Fibroblast of skin of scalp (primary cell): ENCODE measurements at places on chromosomes 3 and 15.
A peak's percentile ranks its signal among the peaks of the same experiment; 100 is the strongest.

DNA sequence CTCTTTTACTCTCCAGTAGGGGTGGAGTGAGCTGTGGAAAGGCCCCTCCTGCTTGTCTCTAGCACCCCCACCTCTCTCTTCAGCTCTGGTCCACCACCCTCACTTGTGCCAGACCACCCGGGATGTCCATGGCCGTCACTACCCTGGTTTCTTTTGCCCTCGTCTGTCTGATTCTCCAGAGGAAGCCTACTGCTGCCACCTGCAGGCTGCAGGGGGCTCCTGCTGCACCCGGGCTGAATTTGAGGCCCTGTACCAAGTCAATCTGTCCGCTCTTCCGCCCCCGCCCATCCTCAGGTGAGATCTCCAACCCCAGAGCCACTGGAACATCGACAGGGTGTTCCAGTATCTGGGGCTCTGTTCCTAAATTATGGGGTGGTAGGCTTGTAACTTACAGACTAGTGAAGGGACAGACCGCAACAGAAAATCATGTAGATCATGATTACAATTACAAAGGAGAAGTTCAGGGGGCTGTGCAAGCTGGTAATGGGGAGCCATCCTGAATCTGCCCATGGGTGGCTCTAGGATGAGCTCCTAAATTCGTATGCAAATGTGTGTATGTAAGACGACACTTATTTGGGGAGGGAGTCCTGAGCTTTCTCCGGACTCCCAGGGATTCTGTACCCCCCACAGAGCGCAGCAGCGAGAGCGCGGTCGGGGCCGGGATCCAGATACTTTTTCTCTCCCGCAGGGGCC, 683 bp upstream of the UNC45A start:
- DNase-seq: peak; percentile 81

- no peak for DNase-seq
Observed at GRCh38 chr3:159030886-159031679, 229.2 kb downstream of the MFSD1 start.

GRCh38 chr3:57675530-57675929, 17.3 kb downstream of the DENND6A start:
- no peak for DNase-seq

DNA sequence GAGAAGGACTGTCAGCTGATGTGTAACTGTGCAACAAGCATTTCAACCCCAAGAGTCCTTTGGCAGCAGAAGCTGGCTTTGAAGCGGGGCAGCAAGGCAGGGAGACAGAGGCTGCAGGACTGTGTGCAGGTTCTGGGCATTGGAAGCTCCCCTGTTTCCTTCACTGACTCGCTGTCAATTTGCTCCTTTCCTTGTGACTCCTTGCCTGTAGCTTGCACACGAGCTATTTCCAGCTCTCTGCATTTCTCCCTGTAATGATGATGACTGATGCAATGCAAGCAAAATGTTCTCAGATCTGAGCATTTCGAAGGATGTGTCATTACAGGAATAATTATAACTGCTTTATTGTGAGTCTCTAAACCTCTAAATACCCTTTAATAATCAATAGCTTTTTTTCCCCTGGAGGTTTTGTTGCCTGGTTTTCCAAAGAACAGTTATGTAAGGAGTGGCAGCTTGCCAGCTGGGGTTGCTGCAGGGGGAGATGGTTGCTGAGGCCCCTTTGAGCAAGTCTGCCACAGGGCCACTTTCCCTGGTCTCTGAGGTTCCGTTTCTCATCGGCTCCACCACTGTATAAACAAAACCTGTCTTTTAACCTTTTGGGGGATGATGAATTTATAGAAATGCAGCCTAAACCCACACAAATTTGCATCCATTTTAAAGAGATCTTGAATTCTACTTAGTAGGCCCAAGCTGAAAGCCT, 2.8 kb downstream of the APOD start:
- DNase-seq: peak; percentile 62

- DNase-seq: no peak
Observed at GRCh38 chr3:44961888-44962287, 14.1 kb downstream of the ZDHHC3 start.

DNA sequence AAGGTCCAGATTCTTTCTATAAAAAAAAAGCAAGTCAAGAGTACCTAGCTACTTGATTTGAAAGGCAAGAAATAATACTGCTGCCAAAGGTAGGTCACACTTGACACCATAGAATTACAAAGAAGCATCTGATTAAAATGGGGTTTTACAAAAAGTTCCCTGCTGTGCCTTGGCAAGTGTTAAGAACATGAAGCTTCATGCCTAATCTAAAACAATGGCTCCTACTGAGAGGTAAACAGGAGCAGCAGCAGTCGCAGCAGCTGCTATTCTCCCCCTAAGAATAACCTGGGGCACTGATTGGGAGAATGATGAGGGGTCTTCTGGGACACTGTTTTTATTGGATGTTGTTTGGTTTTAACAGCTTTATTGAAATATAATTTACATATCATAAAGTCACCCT, 14.1 kb downstream of the UBP1 start:
- no peak for DNase-seq

GRCh38 chr3:46575577-46576222, 9.6 kb upstream of the LRRC2 start:
- DNase-seq: no peak

DNA sequence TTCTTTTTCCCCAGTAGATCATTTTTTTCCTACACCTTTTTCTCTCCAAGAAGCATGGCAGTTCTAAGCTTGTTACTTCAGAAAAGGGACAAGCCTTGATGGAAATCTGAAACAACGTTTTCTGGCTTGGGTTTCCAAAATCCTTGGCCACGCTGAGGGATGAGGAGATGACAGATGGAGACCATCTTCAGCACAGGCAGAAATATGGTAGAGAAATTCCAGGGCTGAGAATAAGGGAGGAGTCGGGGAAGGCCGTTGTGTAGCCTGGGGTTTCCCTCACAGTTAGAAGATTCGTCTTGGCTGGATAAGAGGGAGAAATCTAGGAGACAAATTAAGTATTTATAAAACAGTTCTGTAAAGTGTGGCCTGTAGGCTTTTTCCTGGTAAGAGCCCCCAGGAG, 33.9 kb upstream of the STT3B start:
- DNase-seq: no peak

GRCh38 chr3:64827431-64827830, 139.6 kb upstream of the ADAMTS9 start:
- no peak for DNase-seq

DNA sequence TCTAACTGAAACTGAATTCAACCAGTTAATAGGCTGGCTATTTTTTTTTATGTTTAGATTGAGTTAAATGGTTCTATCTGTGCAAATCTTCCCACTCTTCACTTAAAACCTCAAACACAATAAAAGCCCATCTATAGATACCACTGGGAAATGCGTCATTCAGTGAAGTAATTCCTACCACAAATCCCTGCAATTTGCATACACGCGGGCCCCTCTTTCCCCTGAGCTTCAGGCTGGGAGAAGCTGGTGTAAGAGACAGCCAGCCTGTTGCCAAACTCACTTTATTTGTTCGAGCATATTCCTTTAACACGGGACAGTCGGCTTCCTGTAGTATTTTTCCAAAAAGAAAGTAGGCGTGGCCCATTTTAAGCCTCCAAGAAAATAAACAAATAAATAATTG, 26.0 kb upstream of the MCTP2 start:
- peak; percentile 71 for DNase-seq

- DNase-seq: no peak
Observed at GRCh38 chr3:72163809-72164634, 379.1 kb upstream of the PROK2 start.
